SK-N-SH (cell line): ENCODE measurements at places on chromosomes 6 and 20. TPM values are rescaled to one million over a fixed set of nuclear protein-coding genes. Genes with fewer than 3 reads are reported as not detected.

Gene MICB
- polyA plus RNA-seq, result 9.7 and 9.9 TPM in 2 replicates

Gene CDK19
- polyA plus RNA-seq, result 6.5 and 9.1 TPM in 2 replicates

GRCh38 chr6:71204741-71205140 lies 83.9 kb upstream of the OGFRL1 start:
- H3K36me3 ChIP-seq, result no peaks in the 10 kb centered on the region
- no peaks in the 10 kb centered on the region for H3K4me1 ChIP-seq
- no peak for DNase-seq
- no peak overlapping the region for H3K27ac ChIP-seq
- H3K4me3 ChIP-seq, result no peak overlapping the region
- H3K27me3 ChIP-seq, result no peaks in the 10 kb centered on the region

- H3K36me3 ChIP-seq, result no peaks in the 10 kb centered on the region
- DNase-seq, result no peak
- H3K4me1 ChIP-seq, result no peaks in the 10 kb centered on the region
- no peak overlapping the region for H3K27ac ChIP-seq
Measured at GRCh38 chr20:62577490-62577836, 64.8 kb upstream of the SLCO4A1 start.

DNA sequence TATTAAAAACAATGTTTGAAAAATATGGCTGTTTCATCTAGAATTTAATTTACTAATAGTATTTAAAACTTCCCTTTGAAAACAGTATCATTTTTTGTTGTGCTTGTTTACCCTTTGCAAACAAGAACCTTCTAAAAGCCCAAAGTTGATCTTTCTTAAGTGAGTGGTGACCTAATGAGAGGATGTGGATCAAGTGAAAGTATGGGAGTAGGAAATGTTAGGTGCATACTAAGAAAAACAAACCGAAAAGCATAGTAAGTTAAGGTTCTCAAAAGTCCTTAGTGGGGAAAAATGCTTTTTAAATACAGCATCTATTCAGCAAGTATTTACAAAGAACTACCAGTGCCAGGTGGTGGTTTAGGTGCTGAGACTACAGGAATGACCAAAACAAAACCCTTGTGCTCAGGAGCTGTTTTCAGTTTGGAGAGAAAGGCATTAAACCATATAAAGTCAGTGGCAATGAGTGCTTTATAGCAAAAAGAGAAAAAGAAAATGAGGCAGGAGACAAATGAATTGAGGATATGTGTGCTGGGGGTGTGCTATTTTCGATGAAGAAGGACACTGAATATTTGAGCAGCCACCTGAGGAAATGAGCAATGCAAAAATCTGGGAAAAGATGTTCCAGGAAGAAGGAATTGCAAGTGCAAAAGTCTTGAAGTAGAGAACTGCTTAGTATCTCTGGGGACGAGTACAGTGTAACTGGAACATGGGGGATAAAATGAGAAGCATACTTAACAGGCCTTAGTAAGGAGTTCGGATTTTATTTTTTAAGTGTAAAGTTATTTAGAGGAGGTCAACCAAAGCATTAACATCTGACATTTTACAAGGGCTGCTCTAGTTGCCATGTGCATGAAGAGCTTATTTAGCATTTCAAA lies 24.0 kb downstream of the RNF146 start:
- no peak overlapping the region; the same call in 1 of the 2 replicates for H3K27ac ChIP-seq
- H3K4me3 ChIP-seq, result no peak overlapping the region
- no peaks in the 10 kb centered on the region for H3K27me3 ChIP-seq
- no peak for DNase-seq

DNA sequence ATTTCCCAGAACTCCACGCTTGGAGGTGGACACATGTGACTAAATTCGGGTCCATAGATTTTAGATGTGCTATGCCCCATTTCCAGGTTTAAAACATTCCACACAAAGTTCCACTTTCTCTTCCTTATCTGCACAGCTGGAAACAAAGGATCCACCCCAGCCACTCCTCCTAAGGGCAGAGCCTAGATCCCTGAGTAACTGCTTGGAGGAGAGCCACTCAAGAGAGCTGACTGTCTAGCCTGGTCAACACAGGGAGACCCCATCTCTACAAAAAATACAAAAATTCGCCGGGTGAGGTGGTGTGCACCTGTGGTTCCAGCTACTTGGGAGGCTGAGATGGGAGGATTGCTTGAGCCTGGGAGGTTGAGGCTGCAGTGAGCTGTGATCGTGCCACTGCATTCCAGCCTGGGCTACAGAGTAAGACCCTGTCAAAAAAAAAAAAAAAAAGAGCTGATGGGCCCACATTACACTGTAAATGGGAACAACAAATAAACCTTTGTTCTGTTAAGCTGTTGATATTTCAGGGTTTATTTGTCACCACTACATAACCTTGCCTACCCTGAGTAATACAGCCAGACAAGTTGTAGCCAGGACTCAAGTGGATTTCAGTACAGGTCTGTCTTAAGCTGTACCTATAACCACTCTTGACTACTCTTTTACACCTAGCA lies 25.8 kb upstream of the SNRPC start:
- no peak overlapping the region for H3K27ac ChIP-seq
- H3K4me3 ChIP-seq, result no peak overlapping the region
- H3K36me3 ChIP-seq, result no peaks in the 10 kb centered on the region
- H3K27me3 ChIP-seq, result no peaks in the 10 kb centered on the region
- no peaks in the 10 kb centered on the region for H3K4me1 ChIP-seq
- no peak for DNase-seq

GRCh38 chr20:49419785-49420184 lies 62.7 kb downstream of the KCNB1 start:
- no peak overlapping the region for H3K4me3 ChIP-seq
- no peak overlapping the region for H3K27ac ChIP-seq
- no peaks in the 10 kb centered on the region for H3K4me1 ChIP-seq
- no peaks in the 10 kb centered on the region for H3K36me3 ChIP-seq
- H3K27me3 ChIP-seq, result no peaks in the 10 kb centered on the region

GRCh38 chr6:32589596-32590449 lies at the start of gene HLA-DRB1:
HLA-DRB1 (minus strand) TSS chr6:32589848; CDS start chr6:32589742, 106 bp downstream.
- no peak for DNase-seq
- no peak within 1 kb of the TSS for H3K27ac ChIP-seq
- no peaks in the 10 kb centered on the region for H3K36me3 ChIP-seq
- no peaks in the 10 kb centered on the region for H3K27me3 ChIP-seq
- no peaks in the 10 kb centered on the region for H3K4me1 ChIP-seq

- no peaks in the 10 kb centered on the region for H3K27me3 ChIP-seq
- H3K36me3 ChIP-seq, result no peaks in the 10 kb centered on the region
- H3K4me1 ChIP-seq, result no peaks in the 10 kb centered on the region
- H3K27ac ChIP-seq, result no peak overlapping the region
Measured at GRCh38 chr6:105952326-105952725, 133.8 kb upstream of the PRDM1 start.

- no peaks in the 10 kb centered on the region for H3K36me3 ChIP-seq
- H3K27ac ChIP-seq, result no peak overlapping the region
- no peaks in the 10 kb centered on the region for H3K4me1 ChIP-seq
- no peaks in the 10 kb centered on the region for H3K27me3 ChIP-seq
Measured at GRCh38 chr6:25369433-25370177, 90.4 kb downstream of the CARMIL1 start.
